ENCODE measurements at places on chromosomes 12 and 14.
A peak's percentile ranks its signal among the peaks of the same experiment; 100 is the strongest.

DNA sequence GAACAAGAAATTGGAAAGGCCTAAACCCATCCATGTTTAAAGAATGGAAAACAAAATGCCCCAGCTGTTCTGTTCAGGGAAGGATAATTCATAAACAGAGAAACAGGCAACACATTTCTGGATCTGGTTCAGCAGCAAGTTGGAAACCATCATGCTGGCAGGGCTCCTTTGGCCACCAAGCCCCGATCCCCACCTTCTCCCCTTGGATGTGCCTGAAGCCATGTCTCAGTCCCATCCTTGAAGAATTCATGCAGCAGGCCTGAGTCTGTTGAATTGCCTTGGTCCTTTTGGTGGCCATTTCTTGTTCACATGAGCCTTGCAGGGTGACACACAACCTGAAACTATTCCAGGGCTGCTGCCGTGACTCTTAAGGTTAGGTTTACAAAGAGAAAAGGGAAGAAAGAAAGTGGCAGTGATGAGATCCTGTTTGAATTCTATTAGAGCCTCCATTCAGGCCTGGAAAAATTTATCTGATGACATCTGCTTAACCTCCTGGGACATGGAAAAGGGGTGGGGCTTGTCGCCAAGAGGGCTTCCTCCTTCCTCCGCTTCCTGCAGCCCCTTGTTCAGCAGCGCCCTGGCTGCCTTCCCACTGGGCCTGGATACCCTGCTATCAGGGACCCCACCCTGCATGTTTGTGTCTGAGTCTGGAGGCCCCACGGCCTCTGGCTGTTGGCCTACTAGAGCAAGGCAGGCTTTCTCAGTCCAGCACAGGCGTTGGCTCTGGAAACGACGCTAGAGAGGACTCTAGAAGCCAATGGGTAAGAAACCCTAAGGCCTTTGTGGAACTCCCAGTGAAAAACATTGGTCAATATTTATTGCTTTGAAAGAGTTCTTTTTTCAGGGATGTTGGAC lies 341.9 kb downstream of the C12orf75 start:
- peak; percentile 65 for DNase-seq

GRCh38 chr12:95836185-95836609 lies 22.6 kb upstream of the SNRPF start:
- peak; percentile 76 for DNase-seq

GRCh38 chr12:7271893-7272514 lies 31.9 kb upstream of the ACSM4 start:
- no peak for DNase-seq

DNA sequence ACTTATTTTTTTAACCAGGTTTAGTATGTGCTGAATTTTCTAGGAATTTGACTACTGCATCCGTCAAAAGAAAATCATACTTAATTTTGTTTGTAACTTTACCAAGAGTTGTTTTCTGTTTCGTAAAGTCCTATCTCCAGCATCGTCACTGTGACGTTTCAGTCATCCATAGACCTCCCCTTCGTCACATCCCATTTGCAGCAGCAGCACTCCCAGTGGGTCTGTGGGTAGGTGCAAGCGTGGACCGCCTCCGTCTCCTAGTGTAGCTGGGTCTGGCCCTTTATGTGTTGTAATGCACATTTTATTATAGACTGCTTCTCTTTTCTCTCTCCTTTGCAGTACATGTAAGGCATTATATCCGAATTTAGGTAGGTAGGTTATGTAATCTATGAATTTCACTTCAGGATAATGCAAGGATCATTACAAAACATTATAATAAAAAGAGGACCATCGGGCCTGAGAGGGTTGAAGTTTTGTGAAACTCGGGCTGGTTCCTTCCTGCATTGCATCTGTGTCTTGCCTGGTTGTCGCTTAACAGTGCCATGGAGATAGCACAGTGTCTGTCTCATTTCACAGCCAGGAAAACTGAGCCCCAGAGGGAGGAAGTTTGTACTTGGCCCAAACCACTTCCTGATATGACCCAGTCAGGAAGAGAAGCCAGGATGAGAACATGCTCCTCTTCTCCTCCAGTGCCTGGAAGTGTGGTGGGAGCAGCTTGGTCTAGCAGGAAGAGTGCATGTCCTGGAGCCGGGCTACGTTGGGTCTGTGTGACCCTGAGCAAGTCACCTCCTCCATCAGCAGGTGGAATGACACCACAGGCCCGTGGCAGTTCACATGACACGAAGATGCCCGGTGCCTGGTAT lies 41.3 kb downstream of the EVL start:
- DNase-seq = no peak

DNA sequence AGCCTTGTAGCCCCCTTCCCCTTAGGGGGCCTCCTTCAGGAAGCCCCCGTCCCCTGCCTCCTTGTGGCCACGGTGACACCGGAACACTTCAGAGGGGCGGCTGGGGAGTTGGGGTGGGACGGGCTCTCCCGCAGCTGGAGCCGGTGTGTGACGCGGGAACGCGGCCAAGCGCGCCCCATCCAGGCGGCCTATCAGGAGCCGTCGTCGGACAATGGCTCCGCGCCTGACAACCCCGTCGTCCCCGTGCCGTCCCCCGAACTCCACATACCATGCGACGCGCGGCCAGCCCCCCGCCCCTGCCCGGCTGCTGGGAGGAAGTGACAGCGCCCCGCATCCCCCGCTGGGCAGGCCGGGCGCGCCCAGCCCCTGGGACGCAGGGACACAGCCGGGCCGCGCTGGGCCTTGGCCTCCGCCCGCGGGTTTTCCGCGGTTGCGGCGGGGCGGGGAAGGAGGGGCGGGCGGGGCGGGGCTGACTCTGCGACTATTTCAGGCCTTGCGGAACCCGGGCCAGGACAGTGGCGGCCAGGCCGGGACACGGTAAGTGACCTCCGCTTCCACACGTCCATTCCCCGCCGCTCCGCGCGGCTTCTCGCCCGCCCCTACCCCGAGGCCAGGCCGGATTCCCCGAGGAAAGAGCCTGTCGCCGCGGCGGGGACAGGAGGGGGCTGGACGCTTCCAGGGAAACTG lies at the start of gene TNFAIP2:
Gene TNFAIP2 (plus strand): TSS at position 515 of the 687 bp plus-strand sequence. CDS start 2,997 bp downstream, outside the sequence.
- no peak for DNase-seq

DNA sequence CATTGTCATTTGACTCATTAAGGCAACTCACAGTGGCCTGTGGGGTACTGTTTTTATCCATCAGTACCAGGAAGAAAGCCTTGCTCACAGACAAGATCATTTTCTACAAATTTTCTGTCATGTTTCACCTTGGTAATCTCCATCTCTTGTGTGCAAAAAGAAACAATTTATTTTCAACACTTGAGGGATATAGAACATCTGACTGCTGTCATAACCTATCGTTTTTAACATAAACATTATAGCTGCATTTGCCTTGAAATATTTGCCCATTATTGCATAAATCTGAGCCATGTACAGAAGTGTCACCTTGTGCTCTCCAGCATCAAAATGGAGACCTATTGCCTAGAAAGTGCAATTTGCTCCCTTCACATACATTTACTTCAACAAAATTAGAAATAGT lies 300.8 kb downstream of the NPAS3 start:
- no peak for DNase-seq

- no peak for DNase-seq
These were observed 42.0 kb upstream of the TBC1D15 start for GRCh38 chr12:71797531-71797930.

Data from NCI-H446 (cell line).